ENCODE measurements at places on chromosomes 16 and 17.

DNA sequence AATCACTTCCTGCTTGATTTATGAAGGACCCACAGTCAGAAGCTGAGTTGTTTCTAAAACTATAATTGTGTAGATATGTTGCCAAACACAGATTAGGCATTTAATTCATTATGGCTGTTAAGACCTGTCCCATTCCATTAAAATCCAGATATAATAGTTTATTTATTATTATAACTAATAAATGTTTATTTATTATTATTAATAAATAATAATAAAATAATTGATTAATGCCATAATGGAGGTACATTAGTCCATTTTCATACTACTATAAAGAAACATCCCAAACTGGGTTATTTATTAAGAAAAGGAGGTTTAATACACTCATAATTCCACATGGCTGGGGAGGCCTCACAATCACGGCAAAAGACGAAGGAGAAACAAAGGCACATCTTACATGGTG lies 1240.9 kb downstream of the CDH11 start:
- ATAC-seq, result no peak

- no peak for ATAC-seq
Observed at GRCh38 chr17:57197466-57198071, 58.8 kb upstream of the MSI2 start.

GRCh38 chr17:38967290-38967738 lies at the start of gene FBXO47:
TSS of gene FBXO47 (minus strand) at chr17:38967403. CDS start at chr17:38963025, 4,378 bp downstream.
- peak; percentile 96 for ATAC-seq

GRCh38 chr16:89484041-89484501 lies 6.3 kb downstream of the ANKRD11 start:
- ATAC-seq, result no peak

- no peak for ATAC-seq
Observed at GRCh38 chr17:1112875-1113274, 66.9 kb downstream of the ABR start.

GRCh38 chr16:79593074-79593531 lies 7.4 kb downstream of the MAF start:
- ATAC-seq, result no peak

GRCh38 chr17:34665150-34665806 lies 85.9 kb downstream of the TMEM132E start:
- ATAC-seq, result peak; percentile 49

GRCh38 chr16:31874366-31875111 lies 932 bp downstream of the ZNF267 start:
- peak; percentile 79 for ATAC-seq

- ATAC-seq, result no peak
Observed at GRCh38 chr17:72883351-72883750, 209.1 kb downstream of the SLC39A11 start.

- ATAC-seq, result no peak
Observed at GRCh38 chr16:30992931-30993816, 8.2 kb downstream of the HSD3B7 start.

DNA sequence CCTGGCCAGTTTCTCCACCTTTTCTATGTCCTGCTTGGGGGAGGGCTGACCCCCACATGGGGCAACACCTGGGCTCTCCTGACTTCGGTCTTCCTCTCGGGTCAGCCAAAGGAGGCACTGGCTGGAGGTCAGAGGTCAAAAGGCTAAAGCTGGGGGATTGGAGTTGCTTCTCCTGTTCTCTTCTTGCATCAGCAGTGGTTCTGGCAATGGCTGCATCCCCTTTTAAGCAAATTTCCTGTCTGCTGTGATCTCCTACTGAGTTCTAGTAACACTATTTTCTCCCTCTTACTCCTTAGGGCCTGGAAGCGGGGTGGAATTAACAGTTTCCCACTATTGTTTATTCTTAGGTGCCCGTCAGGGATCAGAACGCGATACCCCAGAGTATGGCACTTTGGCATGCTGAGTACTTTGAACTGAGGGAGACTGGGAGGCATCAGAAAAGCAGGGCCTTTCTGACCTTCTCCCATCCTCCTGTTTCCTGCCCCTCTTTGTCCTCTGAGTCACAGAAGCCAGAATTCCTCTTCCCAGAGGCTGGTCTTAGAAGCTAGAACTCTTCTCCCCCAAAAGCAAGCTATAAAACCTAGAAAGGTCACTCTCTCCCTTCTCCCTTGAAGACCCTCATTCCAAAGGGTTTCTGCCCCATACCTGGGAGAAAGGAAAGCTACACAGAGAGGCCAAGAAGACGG lies 268.2 kb downstream of the STX8 start:
- ATAC-seq, result no peak

GRCh38 chr16:50254072-50254471 lies 12.3 kb upstream of the ADCY7 start:
- ATAC-seq, result no peak

GRCh38 chr16:83137894-83138293 lies 511.1 kb downstream of the CDH13 start:
- ATAC-seq, result no peak

DNA sequence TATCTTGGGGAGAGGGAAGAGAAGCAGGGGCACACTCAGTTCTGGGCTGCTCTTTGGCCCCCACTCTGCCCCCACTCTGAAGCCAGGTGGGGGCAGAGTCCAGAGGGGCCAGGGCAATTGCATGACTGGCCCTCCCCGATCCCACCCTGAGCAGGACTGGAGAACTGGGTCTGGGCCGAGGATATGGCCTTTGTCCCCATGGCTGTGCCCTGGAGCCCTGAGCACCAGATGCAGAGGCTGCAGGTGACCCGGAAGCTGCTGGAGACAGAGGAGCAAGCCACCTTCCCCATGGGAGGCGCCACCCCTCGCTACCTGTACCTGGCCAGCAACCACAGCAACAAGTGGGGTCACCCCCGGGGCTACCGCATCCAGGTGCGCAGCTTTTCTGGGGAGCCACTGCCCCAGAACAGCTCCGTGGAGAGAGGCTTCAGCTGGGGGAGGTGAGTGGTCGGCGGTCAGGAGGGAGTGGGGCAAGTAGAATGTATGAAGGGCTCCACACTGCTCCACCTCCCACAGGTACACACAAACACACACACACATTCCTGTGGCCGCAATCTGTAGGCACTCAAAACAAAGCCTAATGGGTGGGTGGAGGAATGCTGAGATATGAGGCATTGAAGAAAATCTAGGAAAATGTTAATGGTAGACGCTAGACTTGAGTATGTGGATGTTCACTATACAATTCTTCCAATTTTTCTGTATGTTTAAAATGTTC lies 21.4 kb downstream of the AOC3 start:
- no peak for ATAC-seq

- ATAC-seq, result no peak
Observed at GRCh38 chr16:14331020-14331419, 259.9 kb downstream of the MRTFB start.

DNA sequence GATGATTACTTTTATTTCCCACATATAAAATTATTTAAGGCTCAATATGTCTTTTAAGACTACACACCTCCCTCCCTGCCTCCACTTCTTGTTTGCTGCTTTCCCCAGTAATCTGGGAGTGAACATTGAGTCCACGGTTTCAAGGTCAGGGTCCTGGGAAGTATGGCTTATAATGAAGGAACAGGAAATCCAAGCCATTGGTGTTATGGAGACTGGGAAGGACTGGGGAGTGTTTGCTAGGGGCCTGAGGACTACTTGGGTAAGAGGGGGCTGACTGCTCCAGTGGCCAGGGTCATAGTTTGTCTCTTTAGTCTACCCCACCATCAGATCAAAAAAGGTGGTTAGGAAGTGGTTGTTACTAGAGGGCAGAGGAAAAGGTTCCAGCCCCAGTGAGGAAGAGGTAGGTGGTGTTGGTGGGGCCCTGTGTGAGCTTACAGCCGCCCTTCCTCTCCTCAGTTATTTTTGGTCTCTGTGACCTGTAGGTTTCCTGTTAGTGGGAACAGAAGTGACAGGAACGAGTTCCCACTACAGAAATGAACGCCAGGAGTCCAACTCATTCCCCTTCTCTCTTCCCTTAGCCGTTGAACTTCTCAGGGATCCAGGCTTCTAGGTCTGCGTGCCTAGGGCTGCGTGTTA lies 742 bp upstream of the SLC16A13 start:
- peak; percentile 47 for ATAC-seq

- peak; percentile 96 for ATAC-seq
Observed at GRCh38 chr16:30697264-30698138, 1.5 kb upstream of the SRCAP start.

- ATAC-seq, result no peak
Observed at GRCh38 chr16:46895399-46896313, 11.5 kb downstream of the GPT2 start.

- no peak for ATAC-seq
Observed at GRCh38 chr17:78977997-78978973, 1.4 kb downstream of the LGALS3BP start.

DNA sequence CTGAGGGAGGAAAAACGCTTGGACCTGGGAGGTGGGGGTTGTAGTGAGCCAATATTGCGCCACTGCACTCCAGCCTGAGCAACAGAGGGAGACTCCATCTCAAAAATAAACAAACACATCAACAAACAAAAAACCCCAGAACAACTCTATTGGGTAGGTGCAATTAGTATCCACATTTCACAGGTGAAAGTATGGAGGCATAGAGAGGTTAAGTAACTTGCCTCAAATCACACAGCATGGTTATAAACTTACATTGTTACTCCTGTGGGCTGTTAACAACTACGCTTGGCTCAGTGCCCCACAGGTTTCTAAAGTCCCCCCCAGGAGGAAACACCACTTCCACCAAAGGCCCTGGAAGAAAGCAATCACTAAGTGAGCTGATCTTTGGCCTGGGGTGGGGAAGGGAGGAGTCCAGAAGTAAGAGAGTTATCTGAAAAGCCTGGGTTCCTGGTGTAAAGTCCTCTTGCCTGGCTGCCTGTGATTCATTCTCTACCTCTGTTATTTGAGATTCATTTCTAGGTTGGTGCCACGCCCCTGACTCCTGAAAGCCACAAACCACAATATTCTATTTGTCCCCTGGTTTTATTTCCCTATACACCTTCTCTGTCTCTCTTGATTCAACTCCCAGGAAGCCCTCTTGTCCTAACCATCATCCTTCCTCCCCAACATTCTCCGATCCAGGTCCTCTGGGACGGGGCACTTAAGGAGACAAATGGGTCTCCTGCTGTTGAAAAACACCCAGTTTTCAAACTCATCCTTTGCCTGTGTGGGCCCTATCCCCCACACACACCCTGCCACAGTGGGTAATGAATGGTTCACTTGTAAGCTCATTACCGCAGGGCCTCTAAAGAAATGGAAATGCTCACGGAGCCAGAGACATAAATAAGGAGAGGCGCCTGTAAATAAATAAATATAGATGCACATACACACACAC lies 195.4 kb downstream of the XYLT1 start:
- peak; percentile 36 for ATAC-seq

- no peak for ATAC-seq
Observed at GRCh38 chr17:49580055-49580721, 4.5 kb downstream of the NXPH3 start.

DNA sequence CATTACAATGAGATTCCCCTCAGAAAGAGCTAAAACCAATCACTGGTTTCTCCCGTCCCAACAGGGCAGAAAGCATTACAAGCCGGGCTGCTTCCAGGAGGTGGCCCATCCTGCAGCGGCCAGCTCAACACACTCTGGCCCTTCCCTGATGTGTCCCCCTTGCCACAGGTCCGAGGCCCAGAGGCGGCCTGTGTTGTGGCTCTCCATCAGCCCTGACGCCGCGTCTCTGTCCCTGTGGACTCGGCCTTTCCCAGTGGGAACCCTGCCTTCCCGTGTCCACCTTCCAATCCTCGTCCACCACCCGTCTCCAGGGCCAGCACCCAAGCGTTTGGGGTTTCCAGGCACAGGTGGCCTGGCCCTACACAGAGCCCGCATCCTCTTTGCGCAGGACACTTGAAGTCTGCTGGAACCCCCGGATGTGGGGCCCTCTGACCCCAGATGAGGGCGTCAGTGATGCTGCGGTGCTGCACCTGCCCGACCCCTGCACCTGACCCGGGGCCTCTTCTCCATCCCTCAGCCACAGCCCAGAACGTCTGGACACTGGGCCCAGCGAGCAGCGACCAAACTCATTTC lies 21.1 kb downstream of the RAB40B start:
- ATAC-seq, result no peak

GRCh38 chr17:63138713-63139112 lies 172.7 kb downstream of the TANC2 start:
- no peak for ATAC-seq

GRCh38 chr16:3934491-3935181 lies 54.1 kb upstream of the CREBBP start:
- ATAC-seq, result no peak

DNA sequence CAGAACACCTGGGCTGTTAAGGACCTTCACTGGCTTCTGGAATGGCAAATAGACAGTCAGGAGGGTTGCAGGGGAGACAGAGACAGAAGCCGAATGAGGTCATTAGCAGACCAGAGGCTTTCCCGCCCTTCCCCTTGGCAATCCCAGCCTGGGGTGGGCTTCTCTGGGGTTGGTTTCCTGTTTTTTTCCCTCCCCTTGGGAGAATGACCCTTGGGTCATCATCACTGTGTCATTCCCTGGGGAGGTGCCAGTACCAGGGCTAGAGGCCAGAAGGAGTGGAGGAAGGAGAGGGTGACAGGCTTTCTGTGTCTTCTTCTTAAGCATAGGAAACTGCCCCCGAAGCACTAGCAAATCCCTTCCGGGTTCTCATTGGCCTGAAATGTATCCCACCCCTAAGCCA lies 42.9 kb upstream of the IL21R start:
- ATAC-seq, result no peak

GRCh38 chr16:19281246-19281645 lies 4.3 kb upstream of the CLEC19A start:
- ATAC-seq, result no peak

GRCh38 chr17:63842173-63842539 lies 329 bp downstream of the SMARCD2 start:
- peak; percentile 66 for ATAC-seq

DNA sequence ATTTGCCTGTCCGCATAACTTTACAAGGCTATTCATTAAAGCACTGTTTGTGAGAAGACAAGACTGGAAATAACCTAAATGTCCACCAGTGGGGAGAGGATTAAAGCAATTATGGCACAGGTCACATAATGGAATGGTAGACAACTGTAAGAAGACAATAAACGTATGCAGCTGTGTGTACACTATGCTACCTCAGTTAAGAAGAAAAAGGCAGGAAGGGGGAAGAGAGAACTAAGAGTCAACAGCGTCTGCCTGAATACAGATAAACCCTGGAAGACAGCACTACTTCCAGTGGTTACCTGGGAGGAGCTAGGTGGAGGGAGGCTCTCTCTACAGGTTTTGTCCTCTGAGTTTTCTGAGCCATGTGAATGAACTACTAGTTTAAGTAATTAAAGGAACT lies 15.3 kb downstream of the CREBBP start:
- ATAC-seq, result no peak

- ATAC-seq, result no peak
Observed at GRCh38 chr17:30788918-30789317, 35.6 kb downstream of the CRLF3 start.

All from stimulated activated memory B cell treated with anti-CD40 and anti-IgM and Interleukin-4, amounts not matched to agents 10 μg/mL and 1 μg/mL and 100 μg/mL, for 72 hours (primary cell).